ENCODE measurements at places on chromosomes 5 and 9.

DNA sequence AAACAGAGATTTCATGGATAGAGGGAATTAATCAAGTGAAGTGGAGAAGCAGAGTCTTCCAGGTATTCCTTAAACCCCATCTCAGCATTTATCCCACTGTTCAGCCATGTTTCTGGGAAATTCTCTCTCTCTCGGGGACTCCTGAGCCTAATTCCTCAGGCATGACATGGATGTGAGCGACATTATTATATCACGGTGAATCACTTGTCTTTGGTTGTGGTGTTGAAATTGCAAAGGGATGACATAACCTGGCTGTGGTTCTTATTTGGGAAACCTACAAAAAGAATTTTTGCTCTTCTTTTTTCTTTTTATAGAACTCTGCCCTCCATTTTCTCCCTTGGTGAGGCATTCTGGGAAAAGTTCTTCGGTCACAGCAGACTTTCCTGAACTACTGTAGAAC is 457.9 kb upstream of the PTGER4 start:
- no peak for DNase-seq

DNA sequence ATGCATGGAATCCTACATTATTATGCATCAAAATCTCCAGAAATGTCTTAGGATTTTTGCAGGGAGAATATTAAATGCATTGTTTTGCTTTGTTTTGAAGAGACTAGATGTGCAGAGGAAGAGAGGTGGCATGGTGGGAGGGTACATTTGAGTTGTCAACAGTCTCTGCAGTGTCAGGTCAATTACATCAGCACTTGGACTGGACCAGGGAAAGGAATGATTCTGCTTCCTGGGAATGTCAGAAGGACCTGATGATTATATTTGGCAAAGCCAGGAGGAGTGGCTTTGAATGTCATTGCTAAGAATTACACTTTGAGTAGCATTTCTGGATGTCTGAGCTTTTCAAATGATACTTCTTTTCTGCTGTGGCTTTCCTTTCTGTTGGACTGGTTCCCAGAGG is 17.5 kb upstream of the TMEFF1 start:
- no peak for DNase-seq

GRCh38 chr9:124008694-124009530 is 2.7 kb upstream of the LHX2 start:
- DNase-seq: no peak

DNA sequence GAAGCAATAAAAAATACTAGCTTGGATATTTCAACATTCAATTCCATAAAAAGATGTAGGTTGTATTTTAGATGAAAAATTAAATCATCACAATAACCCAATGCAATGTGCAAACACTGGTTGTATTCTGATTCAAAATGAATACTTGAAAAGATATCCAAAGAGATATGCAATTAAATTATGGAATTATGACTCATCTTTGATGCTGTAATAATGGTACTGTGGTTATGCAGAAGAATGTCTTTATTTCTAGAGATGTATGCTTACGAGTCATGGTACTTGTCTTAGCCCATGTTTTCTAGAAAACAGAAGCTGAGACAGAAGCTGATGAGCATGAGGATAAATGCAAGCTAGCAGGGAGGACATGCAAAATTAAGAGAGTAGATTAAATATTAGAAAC is 1941.4 kb upstream of the NUDT12 start:
- no peak for DNase-seq

- DNase-seq: no peak
These were observed 247.7 kb downstream of the PJA2 start for GRCh38 chr5:109161914-109162683.

DNA sequence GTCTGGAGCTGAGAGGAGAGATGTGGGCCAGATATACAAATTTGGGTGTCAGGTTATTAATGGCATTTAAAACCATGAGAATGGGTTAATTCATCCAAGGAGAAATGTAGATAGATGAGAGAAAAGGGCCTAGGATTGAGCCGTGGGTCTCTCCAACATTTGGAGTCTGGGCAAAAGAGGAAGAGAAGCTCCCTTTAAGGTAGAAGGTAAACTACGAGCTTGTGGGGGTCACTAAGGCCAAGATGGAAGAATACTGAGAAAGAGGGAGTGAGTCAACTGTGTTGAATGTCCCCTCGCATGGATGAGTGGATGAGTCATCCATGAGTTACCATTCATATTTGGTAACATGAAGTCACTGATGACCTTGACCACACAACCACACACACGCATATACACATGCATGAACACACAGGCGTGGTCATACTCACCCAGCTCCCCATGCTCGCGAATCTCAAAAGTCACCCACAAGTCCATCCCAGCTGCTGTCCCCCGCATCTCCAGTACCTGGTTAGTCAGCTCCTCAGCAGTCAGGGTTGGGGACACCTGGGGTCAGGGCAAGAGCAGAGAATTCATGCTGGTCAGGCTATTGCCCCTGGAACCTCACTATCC is 6.8 kb upstream of the FCHSD1 start:
- DNase-seq: no peak

GRCh38 chr5:37857696-37858095 is 17.9 kb upstream of the GDNF start:
- no peak for DNase-seq

DNA sequence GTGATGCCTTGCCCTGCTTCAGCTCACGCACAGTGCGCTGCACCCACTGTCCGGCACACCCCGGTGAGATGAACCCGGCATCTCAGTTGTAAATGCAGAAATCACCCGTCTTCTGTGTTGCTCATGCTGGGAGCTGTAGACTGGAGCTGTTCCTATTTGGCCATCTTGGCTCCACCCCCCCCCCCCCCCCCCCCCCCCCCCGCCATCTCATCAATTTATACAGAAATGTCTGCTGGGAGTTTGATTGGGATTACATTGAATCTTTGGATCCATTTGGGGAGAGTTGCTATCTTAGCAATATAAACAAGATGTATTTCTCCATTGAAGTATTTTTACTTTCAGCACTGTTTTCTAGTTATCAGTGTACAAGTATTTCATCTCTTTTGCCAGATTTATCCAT is 55.2 kb downstream of the RIC1 start:
- DNase-seq: no peak

DNA sequence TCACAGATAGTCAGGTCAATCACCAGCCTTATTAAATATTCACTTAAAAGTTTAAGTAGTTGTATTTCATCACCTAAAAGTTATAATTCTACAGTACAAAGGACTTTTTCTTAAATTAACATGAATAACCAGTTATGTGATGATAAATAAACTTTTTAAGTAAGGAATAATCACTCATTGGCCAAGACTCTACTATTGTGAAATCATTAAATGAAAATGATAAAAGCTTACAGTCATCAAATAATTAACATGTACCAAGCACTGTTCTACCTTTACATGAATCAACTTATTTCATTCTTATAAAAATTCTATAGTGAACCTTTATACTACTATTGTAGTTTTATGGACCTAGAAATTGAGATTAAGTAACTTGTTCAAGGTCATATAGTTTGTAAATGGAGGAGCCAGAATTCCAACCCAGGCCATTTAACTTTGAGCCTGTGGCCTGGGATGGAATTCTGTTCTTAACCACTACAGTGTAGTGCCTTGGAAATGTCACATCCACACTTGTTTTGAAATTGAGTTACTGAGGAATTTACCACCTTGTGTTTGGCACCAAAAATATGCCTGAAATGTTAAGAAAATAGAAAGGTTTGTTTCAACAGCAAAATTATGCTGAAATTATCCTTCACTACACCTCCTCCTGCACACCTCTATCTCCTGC is 32.8 kb upstream of the MSANTD3 start:
- no peak for DNase-seq

DNA sequence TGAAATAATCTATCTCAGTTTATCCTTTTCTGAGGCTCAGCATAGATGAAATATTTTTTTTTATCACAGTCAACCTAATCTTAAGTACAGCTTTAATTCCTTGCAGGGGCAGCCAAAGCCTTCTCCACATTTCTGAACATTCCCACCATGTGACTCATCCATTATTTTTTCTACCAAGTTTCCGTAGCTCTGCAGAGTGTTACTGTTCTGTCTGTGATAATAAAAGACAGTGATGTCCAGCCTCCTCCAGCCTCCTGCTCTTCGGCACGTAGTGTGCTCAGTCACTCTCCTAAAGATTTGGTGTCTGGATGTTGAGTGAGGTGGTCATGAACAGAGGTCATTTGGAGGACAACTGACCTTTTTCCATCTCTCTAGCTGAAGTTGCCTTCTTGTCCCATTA is 338.1 kb upstream of the ADAMTS16 start:
- no peak for DNase-seq

GRCh38 chr5:57002959-57003485 is 51.1 kb upstream of the MIER3 start:
- no peak for DNase-seq

GRCh38 chr9:107034831-107035230 is 171.9 kb downstream of the ZNF462 start:
- no peak for DNase-seq

DNA sequence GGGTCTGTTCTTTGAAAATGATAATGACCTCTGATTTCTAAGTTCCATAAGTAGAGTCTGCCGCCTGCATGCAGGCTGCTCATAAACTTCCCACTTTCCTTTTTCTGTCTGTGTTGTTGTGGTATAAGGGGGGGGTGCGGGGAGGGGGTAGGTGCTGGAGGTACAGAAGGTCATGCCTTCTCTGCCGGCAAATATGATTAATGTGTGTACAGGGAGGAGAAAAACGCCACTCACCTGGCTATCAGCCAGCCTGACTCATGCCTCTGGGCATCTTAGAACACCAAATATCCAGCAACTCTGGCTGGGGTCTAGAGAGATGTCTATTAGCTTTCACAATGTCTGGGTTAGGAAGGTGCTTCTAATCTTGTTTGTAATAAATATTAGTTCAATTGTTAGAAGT is 128.3 kb downstream of the EFNA5 start:
- DNase-seq: no peak

DNA sequence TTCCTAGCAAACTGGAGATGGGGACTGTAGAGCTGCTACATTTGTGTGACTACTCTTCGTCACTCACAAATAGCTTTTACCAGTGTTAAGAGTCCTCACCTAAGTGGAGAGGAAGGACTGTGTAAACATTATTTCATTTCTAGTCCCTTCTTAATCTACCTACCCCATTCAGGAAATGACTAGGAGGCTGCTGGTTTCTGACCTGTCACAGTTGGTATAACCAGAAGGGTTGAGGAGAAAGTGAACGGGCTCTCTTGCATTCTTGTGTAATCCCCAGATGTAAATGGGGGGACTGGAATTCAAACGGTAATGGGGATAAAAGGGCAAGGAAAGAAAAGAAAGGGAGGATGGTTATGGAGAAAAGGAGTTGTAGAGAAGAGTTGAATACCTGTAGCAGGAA is 35.4 kb upstream of the BNIP1 start:
- no peak for DNase-seq

- DNase-seq: no peak
These were observed 18.3 kb upstream of the SYNPO start for GRCh38 chr5:150622157-150622556.

GRCh38 chr9:20558566-20559016 is 63.7 kb downstream of the MLLT3 start:
- peak; percentile 16 for DNase-seq

- no peak for DNase-seq
These were observed 7.4 kb downstream of the MEGF10 start for GRCh38 chr5:127298036-127298429.

GRCh38 chr9:137959641-137960411 is 82.2 kb downstream of the CACNA1B start:
- no peak for DNase-seq

DNA sequence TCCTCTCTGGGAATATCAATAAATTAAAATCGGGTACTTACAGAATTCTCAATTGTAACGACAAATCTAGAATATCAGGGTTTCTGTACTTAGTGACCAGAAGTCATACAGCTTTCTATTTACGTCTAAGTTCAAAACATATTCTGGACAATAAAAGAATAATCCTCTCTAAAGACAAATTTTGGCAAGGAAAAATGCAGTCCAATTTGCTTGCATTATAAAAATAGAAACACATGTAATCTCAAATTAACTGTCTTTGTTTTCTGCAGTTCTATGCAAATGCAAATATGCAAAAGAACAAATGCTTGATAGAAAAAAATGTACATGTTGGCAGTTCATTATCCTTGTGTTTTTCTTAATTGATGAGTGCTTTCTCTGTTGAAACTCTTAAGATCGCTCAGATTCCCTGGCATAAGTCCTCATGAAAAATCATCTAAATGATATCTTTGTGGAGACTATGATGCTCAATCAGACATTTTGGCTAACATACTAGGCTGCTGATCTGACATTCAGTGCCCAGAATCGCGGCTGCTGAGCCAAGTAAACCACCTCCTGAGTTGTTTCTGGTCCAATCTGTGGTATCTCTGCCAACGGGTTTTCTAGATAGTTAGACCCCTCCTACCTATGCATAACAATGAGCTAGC is 990.1 kb upstream of the C9orf72 start:
- no peak for DNase-seq

GRCh38 chr5:151196556-151197290 is 27.2 kb downstream of the CCDC69 start:
- DNase-seq: no peak

DNA sequence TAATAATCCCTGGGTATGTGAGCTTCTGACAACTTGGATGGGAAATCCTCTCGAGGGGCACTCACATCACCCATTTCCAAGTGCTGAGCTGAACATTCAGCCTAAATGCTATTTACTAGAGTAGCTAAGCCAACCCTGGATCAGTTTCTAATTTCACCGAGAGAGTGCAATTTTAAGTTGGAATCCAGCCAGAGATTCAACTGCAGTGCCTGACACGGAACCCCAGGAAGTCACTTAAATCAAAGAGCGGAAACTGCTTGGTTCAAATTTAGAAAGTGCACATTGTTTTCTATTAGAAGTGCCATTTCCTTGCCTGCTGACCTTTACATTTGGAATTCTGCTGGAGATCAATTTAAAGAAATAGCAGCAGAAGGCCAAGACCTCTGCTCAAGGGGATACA is 8.8 kb downstream of the SPRY4 start:
- DNase-seq: no peak

DNA sequence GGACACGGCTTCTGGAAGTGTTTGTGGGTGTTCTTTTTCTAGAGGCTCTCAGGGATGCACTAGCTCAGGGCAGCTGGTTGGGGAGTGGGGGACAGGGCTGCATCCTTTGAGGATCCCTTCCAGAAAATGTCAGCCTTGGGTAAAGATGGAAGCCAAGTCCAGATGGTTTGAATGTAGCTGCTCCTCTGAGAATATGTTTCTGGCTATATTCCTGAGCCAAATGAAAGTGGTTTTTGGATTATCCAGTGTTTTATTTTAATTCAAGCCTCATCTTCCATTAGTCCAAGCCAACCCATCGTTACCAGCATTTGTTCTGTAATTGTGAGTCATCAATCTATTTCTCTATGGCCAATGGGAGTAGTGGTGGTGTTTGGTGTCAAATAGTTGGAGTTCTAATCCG is 70.4 kb downstream of the SPRY4 start:
- DNase-seq: no peak

Data from activated CD8-positive, alpha-beta memory T cell treated with anti-CD3 and anti-CD28 coated beads, Interleukin-2, amount 50 U/mL, for 4 hours (primary cell).